Activated naive CD4-positive, alpha-beta T cell (primary cell): ENCODE measurements at places on chromosomes 7 and 10.

DNA sequence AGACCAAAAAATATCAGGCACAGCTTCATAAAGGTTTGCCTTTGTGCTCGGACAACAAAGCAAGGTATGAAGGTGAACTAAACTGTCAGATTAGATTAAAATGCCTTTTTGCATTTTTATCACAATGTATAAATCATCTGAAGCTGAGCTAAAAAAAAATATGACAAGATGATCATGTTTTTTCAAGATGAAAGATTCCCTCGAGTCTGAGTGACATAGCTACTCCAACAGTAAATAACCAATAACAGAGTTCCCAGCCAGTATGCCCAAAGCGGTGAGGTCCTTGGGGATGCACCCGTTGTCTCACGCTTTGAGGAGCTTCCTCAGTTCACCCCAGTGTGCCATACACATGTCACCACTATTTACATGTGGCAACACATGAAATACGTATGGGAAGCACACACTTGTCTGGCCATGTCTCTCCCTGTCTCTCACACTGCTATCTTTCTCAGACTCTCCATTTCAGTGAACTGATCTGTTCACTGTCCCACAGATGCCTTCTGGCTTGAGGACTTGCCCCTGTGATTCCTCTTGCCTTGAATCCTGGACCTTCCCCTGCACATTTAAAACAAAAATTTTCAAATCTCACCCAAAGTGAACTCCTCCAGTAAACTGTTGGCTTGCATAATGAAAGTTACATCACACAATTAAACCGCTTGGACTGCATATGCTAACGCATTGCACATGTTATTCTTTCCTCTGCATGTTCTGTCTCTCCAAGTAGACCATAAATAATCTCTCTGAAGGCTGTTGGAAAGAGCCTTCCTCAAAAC, 2.6 kb upstream of the PIK3CG start:
- no peak for DNase-seq

GRCh38 chr7:135784013-135784412, 35.4 kb upstream of the FAM180A start:
- no peak for DNase-seq

- DNase-seq, result no peak
Measured at GRCh38 chr7:131431289-131431688, 103.6 kb downstream of the MKLN1 start.

DNA sequence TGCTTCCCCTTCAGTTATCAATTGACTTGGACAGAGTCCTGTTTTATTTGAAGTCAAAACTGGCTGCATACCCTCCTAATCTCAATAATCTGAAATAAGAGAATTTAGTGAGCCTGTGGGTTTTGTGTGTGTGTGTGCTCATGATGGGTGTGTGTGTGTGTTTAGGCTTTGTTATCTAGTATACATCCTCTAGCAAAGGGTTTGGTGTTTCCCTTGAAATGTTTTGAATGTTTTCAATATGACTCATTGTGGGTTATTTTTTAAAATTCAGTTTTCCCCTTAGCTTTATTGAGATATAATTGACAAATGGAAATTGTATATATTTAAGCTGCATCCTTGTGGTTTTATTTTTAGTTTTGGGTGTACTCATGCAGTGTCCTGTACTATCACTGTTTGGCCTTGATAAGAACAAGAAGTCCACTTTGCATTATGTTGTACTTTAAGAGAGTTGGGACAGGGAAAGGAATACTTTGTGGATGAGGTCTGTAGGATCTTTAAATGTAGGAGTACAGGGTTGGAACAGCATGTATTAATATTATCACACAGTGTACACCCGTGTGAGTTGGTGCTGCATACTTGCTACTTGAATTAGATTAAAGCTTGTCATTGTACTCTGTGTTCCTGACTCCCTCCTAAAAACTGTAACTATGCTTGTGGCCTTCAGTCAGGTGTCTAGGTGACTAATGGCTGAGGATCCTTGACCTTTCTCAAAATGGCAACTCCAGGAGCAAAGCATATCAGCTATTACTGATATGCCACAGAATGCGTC, 58.3 kb downstream of the VCL start:
- no peak for DNase-seq

GRCh38 chr7:149770728-149771636, 2.4 kb downstream of the ZNF467 start:
- no peak for DNase-seq

DNA sequence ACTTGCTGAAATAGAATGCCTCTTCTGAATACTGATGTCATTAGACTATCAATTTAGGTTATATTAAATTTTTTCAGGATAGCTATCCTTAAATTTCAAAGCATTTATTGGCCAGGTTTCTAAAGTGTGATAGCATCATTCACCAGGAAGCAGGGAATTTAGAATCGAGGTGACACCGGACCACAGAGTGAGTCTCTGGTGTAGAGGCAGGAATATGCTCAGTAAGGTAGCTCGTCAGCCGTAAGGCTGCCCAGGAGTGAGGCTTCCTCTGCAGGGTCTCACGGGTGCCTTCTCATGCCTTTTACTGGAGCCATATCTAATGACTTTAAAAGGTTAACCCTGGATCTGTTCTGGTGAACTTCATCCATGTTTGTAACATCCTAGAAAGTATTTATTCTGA, 170.8 kb upstream of the KLF14 start:
- no peak for DNase-seq

GRCh38 chr10:95480901-95481491, 80.2 kb downstream of the SORBS1 start:
- no peak for DNase-seq

- no peak for DNase-seq
Measured at GRCh38 chr10:76082956-76083355, 651.5 kb downstream of the LRMDA start.

GRCh38 chr7:130887957-130888371, 154.0 kb upstream of the KLF14 start:
- no peak for DNase-seq

DNA sequence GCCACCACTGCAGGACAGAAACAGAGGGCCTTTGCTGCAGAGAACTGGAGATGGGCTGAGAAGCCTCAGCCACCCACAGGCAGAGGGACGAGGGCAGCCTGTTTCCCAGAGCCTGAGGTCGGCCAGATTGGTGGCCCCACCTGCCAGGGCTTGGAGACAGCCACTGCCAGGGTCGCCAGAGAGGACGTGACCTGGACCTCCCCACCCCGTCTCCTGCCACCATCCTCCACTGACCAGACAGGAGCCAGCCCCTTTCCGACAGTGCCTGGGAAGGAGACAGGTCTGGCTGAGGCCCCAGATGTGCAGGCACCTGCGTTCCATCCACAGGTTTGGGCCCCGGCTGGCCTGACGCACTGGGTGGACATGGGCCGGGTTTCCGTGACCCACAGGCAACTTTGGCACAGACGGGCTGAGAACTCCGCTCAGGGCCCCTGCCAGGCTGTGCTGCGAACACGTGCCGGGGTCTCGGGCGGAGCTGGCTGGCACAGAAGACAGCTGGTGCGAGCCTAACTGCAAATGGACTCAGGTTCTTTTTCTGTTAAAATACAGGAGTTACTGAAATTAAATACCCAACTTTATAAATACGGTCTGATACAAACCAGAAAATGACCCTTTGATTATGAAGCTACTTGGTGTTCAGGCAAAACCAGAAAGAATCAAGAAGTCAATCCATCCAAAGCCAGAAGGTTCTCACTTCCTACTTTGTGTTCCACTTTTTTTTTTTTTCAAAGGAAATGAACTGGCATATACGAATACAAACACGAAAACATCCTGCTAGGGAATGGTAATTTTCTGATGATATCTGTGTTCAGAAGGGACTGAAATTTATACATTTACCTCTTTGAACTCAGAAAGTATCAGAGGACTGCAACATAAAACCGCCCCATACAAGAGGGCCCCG, 6.9 kb downstream of the COX19 start:
- DNase-seq, result no peak

GRCh38 chr10:131065673-131066305, 245.7 kb downstream of the TCERG1L start:
- DNase-seq, result no peak

DNA sequence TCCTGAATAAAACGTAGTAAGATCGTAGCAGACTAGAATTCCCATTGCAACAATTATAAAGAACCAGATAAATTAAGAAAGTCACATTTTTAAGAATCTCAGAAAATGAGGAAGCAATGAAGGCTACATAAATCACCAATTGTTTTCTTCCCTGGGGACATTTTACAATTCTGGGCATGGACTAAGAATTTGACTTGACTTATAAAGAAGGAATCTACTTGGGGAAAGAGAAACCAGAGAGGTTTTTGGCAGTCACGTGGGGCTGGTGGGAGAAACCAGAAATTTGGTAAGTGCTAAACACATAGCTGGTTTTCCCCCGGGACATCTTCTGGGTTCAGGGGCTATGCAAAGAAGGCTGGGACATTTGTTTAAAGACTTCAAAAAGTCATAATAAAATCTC, 109.8 kb upstream of the IL6 start:
- DNase-seq, result no peak

- no peak for DNase-seq
Measured at GRCh38 chr10:33818343-33818742, 483.9 kb upstream of the NRP1 start.

- no peak for DNase-seq
Measured at GRCh38 chr10:73889014-73889413, 14.7 kb upstream of the CAMK2G start.

DNA sequence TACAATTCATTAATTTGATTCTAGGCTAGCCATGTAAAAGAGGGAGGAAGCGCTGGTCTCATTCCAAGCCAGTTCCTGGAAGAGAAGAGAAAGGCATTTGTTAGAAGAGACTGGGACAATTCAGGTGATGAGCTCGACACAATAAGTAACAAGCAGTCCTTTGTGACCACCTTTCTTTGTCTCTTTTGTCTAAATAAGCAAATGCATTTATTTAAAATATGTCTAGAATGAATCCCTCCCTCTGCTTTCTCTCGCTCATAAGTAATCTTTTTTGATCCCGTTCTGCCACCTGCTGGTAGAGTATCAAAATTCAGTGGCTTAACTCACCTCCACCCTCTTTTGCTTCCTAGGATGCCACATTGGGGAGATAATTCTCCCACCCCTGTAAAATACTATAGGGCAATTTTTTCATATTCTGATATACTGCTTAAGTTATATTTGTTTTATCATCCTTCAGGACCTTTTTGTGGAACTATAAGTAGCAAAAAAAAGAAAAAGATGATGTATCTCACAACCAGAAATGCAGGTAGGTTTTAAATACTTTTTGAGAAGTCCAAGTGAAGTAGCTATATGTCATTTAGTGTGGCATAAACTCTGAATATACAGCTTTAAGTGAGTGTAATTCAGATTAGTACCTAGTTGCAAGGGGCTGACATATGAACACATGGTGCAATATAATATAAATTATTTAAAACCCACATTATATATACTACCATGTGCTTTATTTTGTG, 91.5 kb downstream of the GSDME start:
- no peak for DNase-seq

DNA sequence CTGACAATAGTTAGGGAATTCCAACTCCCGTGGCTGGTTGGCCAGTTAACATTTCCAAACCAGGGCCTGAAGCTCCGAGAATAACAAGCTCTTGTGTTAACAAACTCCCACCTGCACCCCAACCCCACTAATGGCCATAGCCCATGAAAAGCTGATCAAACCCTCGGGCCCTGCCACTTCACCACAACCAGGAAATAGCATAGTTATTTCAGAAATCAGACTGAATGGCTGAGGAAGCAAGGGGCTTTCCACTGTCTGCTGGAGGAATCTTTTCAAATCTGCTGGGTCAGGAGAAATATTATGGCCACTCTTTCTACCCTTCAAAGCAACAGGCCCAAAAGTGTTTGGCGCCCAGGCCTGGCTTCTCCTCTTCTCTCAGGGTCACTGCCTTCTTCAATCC, 145.6 kb downstream of the GLCCI1 start:
- no peak for DNase-seq

GRCh38 chr7:69786730-69787395, 188.6 kb downstream of the AUTS2 start:
- no peak for DNase-seq

DNA sequence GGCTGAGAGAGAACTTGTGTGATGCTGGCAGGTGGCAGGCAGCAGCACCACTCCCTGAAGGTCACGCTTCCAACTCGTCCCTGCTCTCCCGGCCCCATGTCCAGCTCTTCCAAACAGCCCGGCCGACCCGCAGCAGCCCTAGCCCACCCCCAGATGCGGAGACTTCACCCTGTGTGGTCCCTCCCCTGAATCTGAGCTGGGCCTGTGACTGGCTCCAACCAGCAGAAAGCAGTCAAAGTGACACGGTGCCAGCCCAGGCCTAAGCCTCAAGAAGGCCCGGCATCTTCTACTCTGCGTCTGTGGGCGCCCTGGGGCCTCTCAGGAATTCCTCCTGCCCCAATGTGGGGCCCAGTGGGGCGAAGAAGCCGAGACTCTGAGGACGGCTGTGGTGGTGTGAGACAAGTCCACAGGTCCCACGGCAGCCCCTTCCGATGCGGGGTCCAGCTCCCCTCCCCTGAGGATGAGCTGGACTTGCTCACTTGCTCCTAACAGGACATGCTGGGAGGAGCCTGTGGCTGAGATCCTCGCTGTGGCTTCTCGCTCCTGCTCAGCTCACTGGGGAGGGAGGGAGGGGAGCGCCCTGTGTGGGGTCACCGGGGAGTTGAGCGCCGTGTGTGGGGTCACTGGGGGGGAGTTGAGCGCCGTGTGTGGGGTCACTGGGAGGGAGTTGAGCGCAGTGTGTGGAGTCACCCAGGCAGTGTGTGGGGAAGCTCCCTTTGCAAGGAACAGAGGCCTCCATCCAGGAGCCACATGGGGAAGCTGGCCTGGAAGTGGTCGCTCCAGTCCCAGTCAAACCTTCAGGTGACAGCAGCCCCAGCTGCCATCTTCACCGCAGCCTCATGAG, 9.5 kb downstream of the STK32C start:
- DNase-seq, result no peak

DNA sequence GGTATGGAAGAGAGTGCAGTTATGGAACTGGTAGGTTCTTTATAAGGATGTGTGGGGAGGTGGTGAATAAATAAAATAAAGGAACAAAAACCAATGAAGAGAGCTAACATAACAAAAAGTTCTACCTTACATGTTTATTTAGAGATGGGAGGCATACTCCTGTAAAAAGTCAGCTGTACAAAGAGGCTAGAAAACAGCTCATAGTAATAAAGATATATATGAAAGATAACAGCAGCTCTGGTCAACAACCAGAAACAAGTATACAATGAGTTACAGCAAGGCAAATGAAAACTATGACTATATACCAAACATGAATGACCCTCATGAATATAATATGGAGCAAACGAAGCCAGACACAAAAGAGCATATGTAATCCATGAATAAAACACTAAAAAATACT, 62.0 kb downstream of the FAM13C start:
- no peak for DNase-seq

- DNase-seq, result no peak
Measured at GRCh38 chr10:29553544-29554250, 81.1 kb downstream of the SVIL start.

DNA sequence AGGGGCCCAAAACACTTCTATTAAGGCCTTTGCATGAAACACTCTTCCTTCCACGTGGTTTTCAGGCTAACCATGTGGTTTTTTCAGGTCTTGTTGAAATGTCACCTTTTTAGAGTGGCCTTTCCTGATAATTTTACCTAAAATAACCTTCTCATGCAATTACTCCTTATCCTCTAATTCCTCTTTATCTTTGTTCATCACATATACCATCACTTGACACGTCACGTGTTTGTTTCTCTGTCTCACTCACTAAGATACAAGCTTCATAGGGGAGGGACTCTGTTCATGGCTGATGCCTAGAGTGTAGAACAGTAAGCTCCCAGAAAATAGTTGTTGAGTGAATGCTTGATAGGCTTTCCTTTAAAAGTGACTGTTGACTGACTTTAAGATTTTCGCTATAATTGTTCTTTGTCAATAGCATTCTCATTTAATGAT, 63.7 kb downstream of the ST7 start:
- DNase-seq, result no peak

GRCh38 chr10:88190540-88191235, 327.3 kb downstream of the PTEN start:
- no peak for DNase-seq

- DNase-seq, result no peak
Measured at GRCh38 chr7:100509231-100509630, 25.5 kb downstream of the NYAP1 start.
